Uterus (tissue), 4 donors: ENCODE measurements at places on chromosomes 12 and 14. TPM values are rescaled to one million over a fixed set of nuclear protein-coding genes. Genes with fewer than 3 reads are reported as not detected.

Gene C3AR1
- 1.0 TPM for total RNA-seq

- H3K27ac ChIP-seq: peak overlapping the region; percentile 94
- H3K36me3 ChIP-seq: no peaks in the 10 kb centered on the region
- DNase-seq: peak; percentile 59
Measured at GRCh38 chr14:64705381-64706118, 1.3 kb downstream of the PLEKHG3 start.

Gene FOXG1
- total RNA-seq: not detected

- H3K27me3 ChIP-seq: no peaks in the 10 kb centered on the region
- no peak overlapping the region for H3K4me3 ChIP-seq
- no peak overlapping the region for H3K27ac ChIP-seq
- H3K4me1 ChIP-seq: no peaks in the 10 kb centered on the region
- no peak for DNase-seq
- no peaks in the 10 kb centered on the region for H3K36me3 ChIP-seq
Measured at GRCh38 chr12:11688379-11688778, 38.9 kb downstream of the ETV6 start.

Gene VASH1
- total RNA-seq: 13.5 TPM

GRCh38 chr12:64109706-64110105 lies 112.4 kb downstream of the KICS2 start:
- H3K27ac ChIP-seq: no peak overlapping the region
- no peaks in the 10 kb centered on the region for H3K36me3 ChIP-seq
- H3K4me3 ChIP-seq: no peak overlapping the region
- no peaks in the 10 kb centered on the region for H3K27me3 ChIP-seq

DNA sequence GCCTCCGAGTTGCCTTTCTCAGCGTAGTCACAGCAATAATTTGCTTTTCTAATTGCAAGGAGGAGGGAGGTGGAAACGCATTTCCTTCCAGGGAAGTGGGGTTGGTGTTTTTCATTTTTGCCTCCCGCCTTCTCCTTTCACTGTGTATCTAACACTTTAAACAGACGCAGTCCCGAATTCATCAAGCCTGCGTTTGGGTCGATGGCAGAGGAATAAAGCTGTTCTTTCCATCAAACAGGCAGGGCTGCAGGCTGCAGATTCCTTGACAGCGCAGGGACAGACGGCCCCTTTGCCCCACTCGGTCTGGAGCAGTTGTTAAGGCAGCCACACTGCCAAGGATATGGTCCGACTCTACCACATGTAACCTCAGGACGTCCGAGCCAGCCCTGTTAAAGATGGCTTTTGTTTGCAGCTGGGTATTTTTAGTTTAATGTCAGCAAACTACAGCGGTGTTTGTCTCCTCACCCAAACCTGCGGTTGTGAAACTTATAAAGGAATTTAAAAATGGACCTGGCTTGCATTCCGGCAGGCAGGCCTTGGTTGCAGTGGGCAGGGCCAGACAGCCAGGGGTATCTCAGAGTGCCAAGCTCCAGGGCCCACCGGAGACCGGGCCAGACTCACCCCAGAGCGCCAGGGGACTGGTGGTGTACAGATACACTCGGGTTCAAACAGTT lies 2.1 kb downstream of the CHST11 start:
- H3K4me3 ChIP-seq: peak overlapping the region; percentile 70
- H3K4me1 ChIP-seq: no peaks in the 10 kb centered on the region
- H3K36me3 ChIP-seq: no peaks in the 10 kb centered on the region
- H3K27ac ChIP-seq: peak overlapping the region; percentile 84
- DNase-seq: no peak

DNA sequence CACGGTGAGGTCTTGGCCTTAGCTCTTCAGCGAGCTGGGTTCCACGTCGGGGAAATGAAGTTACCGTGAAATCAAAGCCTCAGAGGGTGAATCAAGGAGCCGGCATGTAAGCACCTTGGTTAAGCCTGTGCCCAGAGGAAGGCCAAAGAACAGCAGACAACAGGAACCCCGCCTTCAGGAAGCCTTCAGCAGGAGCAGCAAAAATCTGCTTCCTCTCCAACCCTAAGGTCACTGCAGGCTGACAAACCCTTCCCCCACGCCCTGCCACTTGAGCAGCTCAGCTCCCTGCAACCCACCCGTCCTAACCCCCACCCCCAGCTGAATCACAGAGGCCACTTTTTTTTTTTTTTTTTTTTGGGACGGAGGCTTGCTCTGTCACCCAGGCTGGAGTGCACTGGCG lies 72.9 kb upstream of the LTA4H start:
- no peaks in the 10 kb centered on the region for H3K36me3 ChIP-seq
- no peaks in the 10 kb centered on the region for H3K4me1 ChIP-seq
- H3K4me3 ChIP-seq: no peak overlapping the region
- H3K27me3 ChIP-seq: no peaks in the 10 kb centered on the region
- DNase-seq: peak; percentile 57

DNA sequence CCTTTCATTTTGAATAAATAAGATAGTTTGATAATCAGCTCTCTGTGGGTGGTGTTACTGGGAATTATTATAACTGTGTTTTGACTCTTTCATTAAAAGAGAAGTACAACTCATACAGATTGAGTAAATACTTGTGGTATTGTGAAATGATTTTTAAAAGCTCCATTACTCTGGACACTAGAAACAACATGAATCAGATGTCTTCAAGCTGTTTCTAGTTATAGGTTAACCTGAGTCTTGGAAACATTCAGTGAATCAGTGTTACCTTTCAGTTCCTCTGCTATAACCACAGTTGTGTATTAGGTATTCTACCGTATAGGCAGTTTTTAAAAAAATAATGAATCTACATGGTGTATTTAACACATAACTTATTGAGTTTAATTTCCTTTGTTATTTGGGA lies 128.4 kb upstream of the SSTR1 start:
- no peak for DNase-seq
- no peaks in the 10 kb centered on the region for H3K27me3 ChIP-seq
- H3K36me3 ChIP-seq: no peaks in the 10 kb centered on the region
- H3K27ac ChIP-seq: no peak overlapping the region
- no peaks in the 10 kb centered on the region for H3K4me1 ChIP-seq
- H3K4me3 ChIP-seq: no peak overlapping the region

- no peaks in the 10 kb centered on the region for H3K36me3 ChIP-seq
- no peaks in the 10 kb centered on the region for H3K27me3 ChIP-seq
- no peak overlapping the region for H3K27ac ChIP-seq
- no peak for DNase-seq
- H3K4me1 ChIP-seq: peaks cover 4% of the 10 kb centered on the region
Measured at GRCh38 chr12:92111256-92111655, 34.4 kb downstream of the BTG1 start.

DNA sequence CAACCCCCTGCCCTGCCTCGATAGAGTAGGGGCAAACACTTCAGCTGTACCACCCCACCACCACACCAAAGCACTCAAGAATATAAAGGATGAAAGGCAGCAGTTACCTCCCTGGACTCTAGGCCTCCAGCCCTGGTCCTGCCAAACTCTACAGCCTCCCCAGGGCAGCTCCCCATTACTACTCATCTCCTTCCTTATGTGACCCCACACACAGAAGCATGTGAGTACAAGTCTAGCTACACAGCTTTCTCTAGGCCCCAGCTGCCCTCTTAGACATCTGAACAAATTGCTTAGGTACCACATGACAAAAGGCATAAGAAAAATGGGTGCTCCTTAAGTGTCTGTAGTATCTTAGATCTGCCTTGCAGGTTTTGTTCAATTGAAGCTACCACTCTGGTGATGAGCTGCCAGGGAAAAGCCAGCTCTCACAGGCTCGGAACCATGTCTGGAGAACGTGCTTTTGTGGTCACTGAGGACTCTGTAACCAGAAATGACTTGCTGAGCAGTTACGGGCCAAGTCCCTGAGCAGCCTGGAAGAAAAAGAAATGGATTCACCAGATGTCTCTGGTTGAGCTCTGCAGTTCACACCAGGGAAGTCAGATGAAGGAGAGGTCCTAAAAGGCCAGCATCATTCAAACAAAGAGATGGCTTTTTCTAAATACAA lies 32.8 kb downstream of the FMNL3 start:
- no peaks in the 10 kb centered on the region for H3K27me3 ChIP-seq
- H3K4me1 ChIP-seq: peaks cover 14% of the 10 kb centered on the region
- H3K36me3 ChIP-seq: no peaks in the 10 kb centered on the region
- no peak overlapping the region for H3K4me3 ChIP-seq
- peak overlapping the region; percentile 99 for H3K27ac ChIP-seq
- no peak for DNase-seq

Gene LRRC23
- 11.7 TPM for total RNA-seq

DNA sequence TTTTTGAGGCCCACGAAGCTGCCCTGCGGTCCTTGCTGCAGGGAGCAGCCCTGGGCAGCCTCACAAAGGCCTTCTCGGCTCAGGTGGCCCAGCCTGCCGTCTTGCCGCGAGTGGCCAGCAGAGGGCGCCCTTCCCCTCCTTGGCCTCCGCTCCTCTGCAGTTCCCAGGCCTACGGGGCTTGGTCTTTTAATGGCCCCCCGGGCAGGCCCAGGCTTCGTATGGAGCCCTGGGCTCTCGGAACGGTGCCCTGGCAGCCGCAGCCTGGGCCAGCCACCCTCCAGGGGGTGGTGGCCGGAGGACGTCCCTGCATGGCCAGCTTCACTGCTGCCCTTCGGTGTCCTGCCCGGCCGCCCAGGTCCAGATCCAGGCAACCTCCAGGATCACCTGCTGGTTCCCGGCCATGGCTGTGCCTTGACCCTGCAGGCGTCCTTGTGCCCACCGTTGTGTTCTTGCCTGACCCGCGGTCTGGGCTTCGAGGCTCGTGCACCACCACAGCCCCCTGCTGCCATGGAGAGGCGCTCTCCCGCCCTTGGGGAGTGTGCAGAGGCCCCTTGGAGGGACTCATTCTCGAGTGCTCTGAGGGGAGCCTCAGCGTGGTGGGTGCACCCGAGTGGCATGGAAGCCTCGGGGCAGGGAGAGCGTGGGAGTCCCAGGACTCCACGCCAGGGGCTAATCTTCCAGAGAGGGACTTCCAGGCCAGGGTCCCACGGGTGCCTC lies 9.4 kb downstream of the ASPG start:
- H3K36me3 ChIP-seq: no peaks in the 10 kb centered on the region
- no peak overlapping the region for H3K4me3 ChIP-seq
- DNase-seq: no peak

- H3K4me3 ChIP-seq: no peak overlapping the region
- DNase-seq: no peak
- H3K36me3 ChIP-seq: no peaks in the 10 kb centered on the region
- H3K27me3 ChIP-seq: no peaks in the 10 kb centered on the region
- H3K27ac ChIP-seq: no peak overlapping the region
Measured at GRCh38 chr12:94916663-94917062, 86.8 kb downstream of the NDUFA12 start.

DNA sequence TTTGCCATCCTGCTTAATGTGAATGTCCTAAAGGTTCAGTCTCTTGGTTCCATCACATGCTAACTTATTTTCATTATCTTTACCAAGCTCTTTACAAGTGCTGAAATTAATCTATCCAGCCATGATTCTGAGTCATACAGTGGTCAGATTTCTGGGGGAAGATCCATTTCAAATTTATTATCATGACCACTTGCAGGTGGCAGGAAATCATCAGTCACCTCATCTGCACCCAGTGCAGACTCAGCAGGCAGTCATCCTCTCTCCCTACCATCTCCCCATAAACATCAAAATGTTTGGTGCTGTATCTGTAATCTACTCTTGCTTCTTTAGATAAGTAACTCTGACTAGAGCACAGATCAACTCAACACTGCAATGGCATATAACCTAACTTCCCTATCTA lies 23.5 kb downstream of the ATG14 start:
- H3K4me3 ChIP-seq: no peak overlapping the region
- H3K4me1 ChIP-seq: no peaks in the 10 kb centered on the region
- no peaks in the 10 kb centered on the region for H3K27me3 ChIP-seq
- DNase-seq: no peak
- H3K27ac ChIP-seq: no peak overlapping the region

DNA sequence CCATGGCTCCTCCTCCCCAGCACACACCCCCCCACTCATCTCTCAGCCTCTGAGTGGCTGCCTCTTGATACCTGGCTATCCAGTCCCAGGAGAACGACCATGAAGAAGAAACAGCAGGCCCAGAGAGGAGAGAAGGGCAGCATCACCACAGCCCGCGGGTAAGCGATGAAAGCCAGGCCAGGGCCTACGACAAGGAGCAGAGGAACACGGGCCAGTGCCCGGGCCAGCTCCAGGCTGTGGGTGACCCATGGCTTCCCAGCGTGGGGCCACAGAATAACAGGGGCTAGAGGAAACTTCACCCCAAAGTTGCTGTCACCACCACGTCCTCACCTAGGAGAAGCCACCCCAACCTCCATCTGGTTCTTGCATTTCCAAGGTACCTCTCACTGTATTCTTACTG lies 10.4 kb upstream of the SLC6A12 start:
- H3K4me1 ChIP-seq: no peaks in the 10 kb centered on the region
- DNase-seq: no peak
- H3K27ac ChIP-seq: no peak overlapping the region
- no peak overlapping the region for H3K4me3 ChIP-seq

DNA sequence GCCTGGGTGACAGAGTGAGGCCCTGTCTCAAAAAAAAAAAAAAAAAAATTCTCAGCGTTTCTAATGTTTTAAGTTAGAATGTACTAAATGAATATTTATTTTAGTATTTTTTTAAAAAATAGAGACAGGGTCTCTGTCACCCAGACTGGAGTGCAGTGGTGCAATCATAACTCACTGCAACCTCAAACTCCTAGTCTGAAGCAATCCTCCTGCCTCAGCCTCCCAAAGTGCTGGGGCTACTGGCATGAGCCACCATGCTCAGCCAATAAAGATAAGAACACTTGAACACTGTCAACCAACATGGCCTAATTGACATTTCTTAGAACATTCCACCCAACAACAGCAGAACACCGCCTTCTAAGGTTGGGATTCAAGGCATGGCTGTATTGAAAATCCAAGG lies 5.1 kb upstream of the DYNC1H1 start:
- H3K27me3 ChIP-seq: no peaks in the 10 kb centered on the region
- no peak for DNase-seq
- no peak overlapping the region for H3K4me3 ChIP-seq
- no peak overlapping the region for H3K27ac ChIP-seq
- no peaks in the 10 kb centered on the region for H3K36me3 ChIP-seq
- H3K4me1 ChIP-seq: no peaks in the 10 kb centered on the region

GRCh38 chr12:13981296-13981962 lies at the start of gene GRIN2B:
Gene GRIN2B, minus strand, starts transcription at chr12:13981602. Its CDS starts 115,394 bp downstream, at chr12:13866208.
- H3K27me3 ChIP-seq: no peaks in the 10 kb centered on the region
- no peak for DNase-seq
- H3K4me3 ChIP-seq: no peak within 1 kb of the TSS
- no peak within 1 kb of the TSS for H3K27ac ChIP-seq
- H3K4me1 ChIP-seq: peaks cover 11% of the 10 kb centered on the region

- no peak overlapping the region for H3K4me3 ChIP-seq
- DNase-seq: no peak
- H3K27ac ChIP-seq: no peak overlapping the region
- H3K36me3 ChIP-seq: no peaks in the 10 kb centered on the region
- H3K4me1 ChIP-seq: no peaks in the 10 kb centered on the region
Measured at GRCh38 chr14:23603103-23603502, 24.5 kb upstream of the JPH4 start.

DNA sequence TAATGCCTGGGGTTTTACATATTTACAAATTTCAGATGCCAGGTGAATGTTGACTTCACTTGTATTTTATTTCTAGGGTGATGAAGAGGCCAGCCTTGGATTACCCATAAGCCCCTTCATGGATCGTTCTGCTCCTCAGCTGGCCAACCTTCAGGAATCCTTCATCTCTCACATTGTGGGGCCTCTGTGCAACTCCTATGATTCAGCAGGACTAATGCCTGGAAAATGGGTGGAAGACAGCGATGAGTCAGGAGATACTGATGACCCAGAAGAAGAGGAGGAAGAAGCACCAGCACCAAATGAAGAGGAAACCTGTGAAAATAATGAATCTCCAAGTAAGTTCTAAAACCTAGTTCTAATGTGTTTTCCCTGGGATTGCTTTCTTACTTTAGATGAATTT lies 41.3 kb upstream of the SLCO1C1 start:
- no peaks in the 10 kb centered on the region for H3K4me1 ChIP-seq
- H3K4me3 ChIP-seq: no peak overlapping the region
- H3K27ac ChIP-seq: no peak overlapping the region
- H3K36me3 ChIP-seq: no peaks in the 10 kb centered on the region
- no peaks in the 10 kb centered on the region for H3K27me3 ChIP-seq
- no peak for DNase-seq
